ENCODE measurements at places on chromosomes 3 and 15. TPM values are rescaled to one million over a fixed set of nuclear protein-coding genes. Genes with fewer than 3 reads are reported as not detected.

Gene KLHL40
- not detected for total RNA-seq

Gene CPLX3
- total RNA-seq = 0.63 TPM

Gene P2RY1
- 7.6 TPM for total RNA-seq

DNA sequence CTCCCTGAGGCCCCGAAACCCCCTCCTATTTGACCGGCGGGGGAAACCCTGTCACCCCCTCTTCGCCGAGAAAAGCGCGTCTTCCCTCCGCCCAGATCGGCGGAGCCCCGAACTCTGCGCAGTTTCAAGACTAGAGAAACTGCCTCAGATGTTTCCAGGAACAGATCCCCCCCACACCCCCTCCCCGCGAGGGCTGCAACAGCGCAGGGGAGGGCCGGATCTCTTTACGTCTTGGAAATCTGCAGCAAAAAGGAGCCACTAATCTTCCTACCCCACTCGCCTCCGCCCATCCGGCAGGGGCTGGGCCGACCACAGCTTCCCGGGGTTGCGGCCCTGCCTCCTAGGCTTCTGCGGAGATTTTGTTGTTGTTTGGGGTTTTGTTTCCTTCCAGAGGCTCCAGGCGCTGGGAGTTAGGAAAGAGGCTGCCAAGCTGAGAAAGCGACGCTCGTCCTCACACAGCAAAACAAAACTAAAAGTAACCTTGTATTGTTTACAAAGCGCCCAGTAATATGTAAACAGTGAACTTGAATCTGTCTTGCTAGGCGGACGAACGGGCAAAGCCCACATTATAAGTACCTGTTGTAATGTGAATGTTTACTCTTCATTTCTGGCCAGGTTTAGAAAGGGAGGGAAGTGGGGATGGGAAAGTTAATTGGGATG lies 2.2 kb downstream of the FOXB1 start:
- DNase-seq = peak; percentile 92

DNA sequence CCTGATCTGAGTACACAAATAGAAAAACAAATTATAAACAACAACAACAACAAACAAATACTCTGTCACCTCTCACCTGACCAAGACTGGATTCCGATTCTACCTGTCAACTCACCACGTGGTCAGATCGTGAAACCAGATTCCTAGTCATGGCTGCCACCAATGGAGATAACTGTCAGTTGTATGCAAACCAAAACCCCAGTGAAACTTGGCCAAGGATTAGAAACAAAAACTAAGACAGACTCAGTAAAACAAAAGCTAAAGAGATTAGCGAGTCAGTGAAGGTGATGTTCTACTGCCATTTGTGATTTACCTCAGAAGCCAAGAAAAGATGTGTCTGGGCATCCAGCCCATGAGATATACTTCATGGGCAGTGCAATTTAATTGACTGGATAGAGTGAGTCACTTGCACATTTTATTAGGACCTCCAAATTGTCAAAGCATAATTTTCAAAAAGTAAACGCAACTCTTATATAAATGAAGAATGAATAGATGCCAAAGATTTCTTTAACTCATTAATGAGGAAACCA lies 31.1 kb downstream of the PHLDB2 start:
- DNase-seq = no peak

GRCh38 chr3:52405066-52405465 lies 39.8 kb downstream of the SEMA3G start:
- no peak for DNase-seq

DNA sequence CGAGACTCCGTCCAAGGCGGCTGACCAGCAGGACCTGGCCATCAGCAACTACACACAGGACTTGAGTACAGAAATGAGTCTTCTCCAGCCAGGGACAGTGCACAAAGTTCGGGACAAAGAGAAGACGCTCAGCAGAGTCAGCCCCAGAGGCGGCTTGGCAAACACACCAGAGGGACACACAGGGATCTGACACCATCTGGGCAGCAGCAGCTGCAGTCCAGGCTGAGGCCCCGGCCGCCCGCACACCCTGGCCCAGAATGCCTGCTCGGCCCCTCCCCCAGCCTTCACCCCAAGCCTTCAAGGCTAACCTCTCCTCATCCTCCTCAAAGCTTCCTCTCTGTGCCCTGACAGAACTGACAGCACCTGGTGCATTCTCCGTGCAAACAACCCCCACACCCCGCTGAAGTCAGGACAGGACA lies 61.1 kb downstream of the XXYLT1 start:
- DNase-seq = no peak
